ENCODE measurements at places on chromosomes 11 and 22. TPM values are rescaled to one million over a fixed set of nuclear protein-coding genes. Genes with fewer than 3 reads are reported as not detected.

DNA sequence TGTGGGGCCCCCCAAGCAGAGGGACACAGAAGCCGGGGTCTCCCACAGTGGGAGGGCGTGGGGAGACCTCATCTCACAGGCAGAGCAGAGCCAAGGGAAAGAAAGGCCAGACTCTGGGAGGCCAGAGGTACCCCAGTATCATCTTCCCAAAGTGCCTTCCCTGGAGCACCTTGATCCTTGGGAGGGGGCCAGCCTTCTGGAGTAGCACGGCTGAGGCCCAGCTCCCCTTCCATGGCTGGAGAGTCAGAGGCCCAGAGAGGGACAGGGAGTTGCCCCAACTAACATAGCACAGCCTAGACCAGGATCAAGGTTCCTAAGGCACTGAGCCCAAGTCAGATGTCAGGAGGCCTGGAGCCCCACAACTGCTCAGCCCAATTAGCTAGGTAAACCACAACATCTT is 50.6 kb downstream of the ELFN2 start:
- H3K4me3 ChIP-seq, result no peak overlapping the region
- H3K4me1 ChIP-seq, result no peaks in the 10 kb centered on the region
- DNase-seq, result no peak
- H3K27ac ChIP-seq, result no peak overlapping the region
- peaks cover 84% of the 10 kb centered on the region for H3K27me3 ChIP-seq

DNA sequence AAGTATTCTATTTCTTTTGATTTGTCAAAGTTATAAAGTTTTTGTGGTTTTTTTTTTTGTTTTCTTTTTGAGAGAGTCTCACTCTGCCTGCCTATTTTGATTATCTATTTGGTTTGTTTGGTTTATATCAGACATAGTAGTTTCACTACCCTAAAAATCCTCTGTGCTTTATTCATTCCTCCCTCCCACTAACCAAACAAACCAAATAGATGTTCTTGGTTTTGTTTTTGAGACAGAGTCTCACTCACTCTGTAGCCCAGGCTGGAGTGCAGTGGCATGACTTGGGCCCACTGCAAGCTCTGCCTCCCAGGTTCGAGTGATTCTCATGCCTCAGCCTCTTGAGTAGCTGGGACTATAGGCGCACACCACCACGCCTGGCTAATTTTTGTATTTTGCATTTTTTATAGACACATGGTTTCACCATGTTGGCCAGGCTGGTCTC is 67.9 kb downstream of the ENTHD1 start:
- no peaks in the 10 kb centered on the region for H3K36me3 ChIP-seq
- H3K4me3 ChIP-seq, result no peak overlapping the region
- no peak for DNase-seq
- no peaks in the 10 kb centered on the region for H3K4me1 ChIP-seq
- no peak overlapping the region for H3K27ac ChIP-seq
- peaks cover 2% of the 10 kb centered on the region for H3K27me3 ChIP-seq

- no peak overlapping the region for H3K4me3 ChIP-seq
- peaks cover 87% of the 10 kb centered on the region for H3K4me1 ChIP-seq
- H3K27ac ChIP-seq, result peak overlapping the region; percentile 88
- no peaks in the 10 kb centered on the region for H3K36me3 ChIP-seq
- peak; percentile 66 for DNase-seq
- H3K27me3 ChIP-seq, result no peaks in the 10 kb centered on the region
Measured at GRCh38 chr11:11572386-11572785, 49.4 kb downstream of the GALNT18 start.

DNA sequence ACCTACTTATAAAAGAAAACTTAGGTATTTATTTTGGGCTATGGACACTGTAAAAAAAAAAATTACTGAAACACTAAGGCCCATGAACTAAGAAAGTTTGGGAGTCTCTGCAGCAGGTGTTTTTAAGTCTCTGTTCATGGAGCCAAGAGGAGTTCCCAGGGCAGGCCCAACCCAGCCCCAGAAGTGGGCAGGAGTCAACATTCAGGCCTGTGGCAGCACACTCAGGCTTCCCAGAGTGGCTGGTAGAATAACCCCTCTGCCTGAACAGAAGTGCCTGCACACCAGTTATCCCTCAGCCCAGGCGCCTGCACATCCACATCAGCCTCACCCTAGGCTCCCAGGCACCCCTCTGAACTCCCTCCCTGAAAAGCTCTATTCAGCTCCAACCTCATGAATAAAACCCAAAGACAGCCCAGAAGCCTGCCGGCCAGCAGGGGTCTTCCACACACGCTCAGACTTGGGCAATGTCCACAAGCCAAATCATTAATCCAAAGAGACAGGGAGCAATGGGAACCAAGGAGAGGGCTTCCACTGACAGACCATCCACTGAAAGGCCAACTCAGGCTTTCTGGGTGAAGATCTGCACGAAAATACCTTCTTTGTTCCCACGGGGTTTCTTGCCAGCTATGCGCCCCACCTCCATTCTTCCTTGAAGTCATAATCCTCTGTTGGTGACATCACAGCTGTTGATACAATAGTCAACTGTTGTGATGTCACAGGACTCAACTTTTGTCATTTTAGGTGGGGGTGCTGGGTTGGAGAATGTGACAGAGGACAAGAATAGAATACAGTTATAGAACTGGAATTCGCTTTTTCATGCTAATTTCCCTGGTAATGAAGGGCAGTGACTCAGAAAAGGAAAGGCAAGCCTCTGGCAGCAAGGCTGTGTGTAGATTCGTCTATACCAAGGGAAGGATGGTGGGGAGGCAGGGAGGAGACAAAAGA is 83.7 kb downstream of the RPL27A start:
- no peak overlapping the region for H3K4me3 ChIP-seq
- H3K36me3 ChIP-seq, result no peaks in the 10 kb centered on the region
- no peaks in the 10 kb centered on the region for H3K27me3 ChIP-seq
- peak overlapping the region; percentile 95 for H3K27ac ChIP-seq

DNA sequence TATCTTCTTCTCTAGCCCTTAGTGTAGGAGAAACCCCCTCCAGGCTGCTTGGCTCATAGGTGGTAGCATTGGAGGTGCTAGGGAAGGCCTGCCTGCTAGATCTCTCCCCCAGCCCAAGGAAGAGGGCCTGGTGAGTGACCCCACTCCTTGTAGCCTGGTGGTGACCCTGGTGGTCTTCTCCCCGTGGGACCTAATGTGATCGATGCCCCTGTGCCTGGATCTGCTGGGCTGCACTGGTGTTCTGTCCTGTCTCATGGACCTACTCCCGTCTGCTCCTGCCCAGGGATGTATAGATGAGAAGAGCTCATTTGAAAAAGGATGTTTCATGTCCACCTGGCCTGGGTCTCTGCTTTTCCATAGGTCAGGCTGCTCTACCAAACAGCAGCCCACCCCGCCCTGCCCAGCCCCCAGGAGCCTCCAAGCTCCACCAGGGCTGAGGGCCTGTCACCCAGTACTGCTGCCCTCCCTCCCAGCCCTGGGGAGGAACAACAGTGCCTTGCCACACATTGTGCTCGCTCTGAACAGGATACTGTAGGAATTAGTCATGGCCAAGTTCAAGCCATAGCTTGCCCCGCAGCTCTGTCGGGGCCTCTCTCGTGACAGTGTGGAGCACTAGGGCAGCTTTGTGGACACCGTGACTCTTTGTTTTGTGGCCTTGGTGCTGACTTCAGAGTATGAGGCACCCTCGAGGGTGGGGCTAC is 19.7 kb downstream of the SLC37A2 start:
- no peaks in the 10 kb centered on the region for H3K36me3 ChIP-seq
- no peaks in the 10 kb centered on the region for H3K4me1 ChIP-seq
- no peaks in the 10 kb centered on the region for H3K27me3 ChIP-seq
- no peak overlapping the region for H3K4me3 ChIP-seq
- no peak overlapping the region for H3K27ac ChIP-seq
- DNase-seq, result no peak

GRCh38 chr11:46597609-46598219 is 3.9 kb upstream of the AMBRA1 start:
- no peak for DNase-seq
- no peak overlapping the region for H3K27ac ChIP-seq
- H3K36me3 ChIP-seq, result no peaks in the 10 kb centered on the region
- no peaks in the 10 kb centered on the region for H3K27me3 ChIP-seq
- no peak overlapping the region for H3K4me3 ChIP-seq
- H3K4me1 ChIP-seq, result no peaks in the 10 kb centered on the region

- no peaks in the 10 kb centered on the region for H3K27me3 ChIP-seq
- DNase-seq, result peak; percentile 58
- peaks cover 8% of the 10 kb centered on the region for H3K4me1 ChIP-seq
Measured at GRCh38 chr22:38171927-38172831, 9.5 kb downstream of the PLA2G6 start.

DNA sequence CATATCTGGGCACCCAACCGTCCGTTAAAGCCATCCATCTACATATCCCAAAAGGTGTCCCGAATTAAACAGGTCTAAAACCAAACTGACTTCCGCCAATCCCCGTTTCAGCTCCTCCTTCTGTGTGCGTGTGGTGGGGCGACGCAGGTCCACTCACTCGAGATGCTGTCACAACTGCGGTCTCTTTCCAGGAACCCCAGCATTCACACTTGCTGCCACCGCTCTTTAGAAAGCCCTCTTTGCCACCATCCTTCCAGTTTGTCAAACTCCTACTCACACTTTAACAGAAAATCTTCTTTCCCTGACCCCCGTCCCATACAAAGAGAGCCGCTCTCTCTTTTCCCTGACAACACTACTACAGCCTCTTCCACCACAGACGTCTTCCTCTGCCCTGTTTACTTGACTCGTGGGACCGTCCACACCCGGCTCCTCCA is 467 bp downstream of the ESS2 start:
- H3K27ac ChIP-seq, result peak overlapping the region; percentile 85
- H3K4me3 ChIP-seq, result peak overlapping the region; percentile 59
- DNase-seq, result no peak
- H3K4me1 ChIP-seq, result peaks cover 23% of the 10 kb centered on the region
- H3K36me3 ChIP-seq, result peaks cover 34% of the 10 kb centered on the region
- peaks cover 3% of the 10 kb centered on the region for H3K27me3 ChIP-seq

DNA sequence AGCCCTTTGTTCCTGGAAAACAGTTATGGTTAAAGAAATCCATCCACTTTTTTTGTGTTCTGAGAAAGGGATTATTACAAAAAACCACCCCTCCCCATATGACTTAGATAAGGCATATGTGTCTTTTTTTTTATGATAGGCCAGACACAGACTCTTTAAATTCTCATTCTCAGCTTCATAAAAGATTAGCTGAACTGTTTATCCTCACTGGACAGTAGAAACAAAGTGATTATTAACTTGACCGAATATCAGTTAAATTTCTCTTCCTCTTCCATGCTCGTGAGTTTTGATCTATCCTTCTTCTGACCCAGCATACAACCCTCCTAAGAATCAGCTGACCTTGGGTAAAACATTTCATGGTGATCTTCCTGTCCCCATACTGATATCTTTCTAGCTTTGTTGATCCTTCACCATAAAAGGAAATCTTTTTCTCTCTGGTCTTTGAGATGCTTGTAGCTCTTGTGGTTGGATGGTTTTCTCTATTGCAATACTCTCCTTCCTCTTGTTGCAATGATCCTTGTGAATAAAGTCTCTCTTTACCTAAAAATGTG is 26.2 kb downstream of the OR2AG2 start:
- H3K27ac ChIP-seq, result peak overlapping the region; percentile 60
- no peak for DNase-seq
- no peaks in the 10 kb centered on the region for H3K4me1 ChIP-seq

DNA sequence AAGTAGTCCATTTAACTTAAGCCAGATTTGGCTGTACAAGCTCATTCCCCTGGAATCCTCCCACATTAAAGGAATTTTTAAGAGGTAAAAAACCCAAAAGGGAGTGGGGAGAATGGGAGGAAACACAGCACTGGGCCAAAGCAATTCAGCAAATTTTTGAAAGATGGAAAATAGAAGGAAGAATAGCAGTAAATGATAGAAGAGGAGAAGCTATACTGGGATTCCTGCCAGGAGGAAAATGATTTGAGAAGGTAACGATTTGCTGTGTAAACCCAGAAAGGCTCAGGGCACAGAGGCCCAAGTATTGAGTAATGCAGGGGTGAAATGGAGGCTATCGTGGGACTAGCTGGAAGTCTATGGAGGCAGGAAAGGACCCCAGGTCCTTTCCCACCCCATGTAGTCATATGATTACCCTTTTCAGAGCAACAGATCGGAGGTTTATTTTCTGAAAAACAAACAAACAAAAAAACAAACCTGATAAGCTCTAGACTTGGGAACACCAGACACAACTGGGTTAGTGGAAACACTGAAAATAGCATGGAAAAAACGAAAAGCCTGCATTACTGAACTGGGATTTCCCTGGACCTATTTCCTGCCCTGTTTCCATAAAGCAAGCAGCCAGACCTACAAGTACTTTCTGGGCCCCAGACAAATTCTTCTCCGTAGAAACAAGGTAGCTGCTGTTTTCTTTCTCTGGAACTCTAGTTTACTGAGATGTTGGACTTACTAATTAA is 140.0 kb downstream of the SWAP70 start:
- peak overlapping the region; percentile 63 for H3K27ac ChIP-seq
- no peak overlapping the region for H3K4me3 ChIP-seq
- H3K27me3 ChIP-seq, result no peaks in the 10 kb centered on the region
- H3K36me3 ChIP-seq, result peaks cover 3% of the 10 kb centered on the region

- no peaks in the 10 kb centered on the region for H3K36me3 ChIP-seq
- no peak overlapping the region for H3K27ac ChIP-seq
- no peaks in the 10 kb centered on the region for H3K4me1 ChIP-seq
- no peak overlapping the region for H3K4me3 ChIP-seq
Measured at GRCh38 chr11:92204731-92205130, 19.9 kb upstream of the FAT3 start.

DNA sequence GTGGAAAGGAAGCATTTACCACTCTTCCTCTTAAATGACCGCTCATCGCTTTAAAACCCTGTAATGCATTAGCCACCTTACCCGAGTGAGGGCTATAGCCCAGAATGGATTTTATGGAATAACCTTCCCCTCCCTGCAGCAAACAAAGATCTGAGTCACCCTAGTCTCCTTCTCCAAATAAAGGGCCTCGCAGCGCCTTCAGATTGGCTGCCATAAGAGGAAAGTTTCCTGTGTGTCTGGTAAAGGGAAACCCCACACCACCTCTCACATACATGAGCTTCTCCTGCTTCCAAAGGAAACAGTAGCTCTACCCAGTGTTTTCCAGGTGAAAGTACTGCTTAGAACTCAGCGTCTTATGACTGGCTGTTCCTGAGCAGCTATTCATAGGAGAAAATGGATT is 47.8 kb downstream of the PPP2R1B start:
- H3K4me3 ChIP-seq, result no peak overlapping the region
- peaks cover 19% of the 10 kb centered on the region for H3K4me1 ChIP-seq
- peaks cover 18% of the 10 kb centered on the region for H3K36me3 ChIP-seq
- DNase-seq, result peak; percentile 73
- peak overlapping the region; percentile 54 for H3K27ac ChIP-seq
- no peaks in the 10 kb centered on the region for H3K27me3 ChIP-seq

Gene SPON1
- 7.2 TPM for polyA plus RNA-seq

Gene LAYN
- 5.9 TPM for polyA plus RNA-seq

Gene ZNF202
- polyA plus RNA-seq, result 8.1 TPM

Gene SMC1B
- polyA plus RNA-seq, result 0.07 TPM

Gene CRYBB1
- 3.0 TPM for polyA plus RNA-seq

Gene THRSP
- not detected for polyA plus RNA-seq

All from sigmoid colon (tissue), 7 donors.